ENCODE measurements at places on chromosomes 4 and X.

GRCh38 chr4:156672492-156673305 lies 298.9 kb downstream of the PDGFC start:
- no peak for DNase-seq

- no peak for DNase-seq
These were observed 50.0 kb downstream of the LUZP4 start for GRCh38 chrX:115339441-115340025.

GRCh38 chrX:3811331-3812311 lies 98.2 kb upstream of the PRKX start:
- no peak for DNase-seq

DNA sequence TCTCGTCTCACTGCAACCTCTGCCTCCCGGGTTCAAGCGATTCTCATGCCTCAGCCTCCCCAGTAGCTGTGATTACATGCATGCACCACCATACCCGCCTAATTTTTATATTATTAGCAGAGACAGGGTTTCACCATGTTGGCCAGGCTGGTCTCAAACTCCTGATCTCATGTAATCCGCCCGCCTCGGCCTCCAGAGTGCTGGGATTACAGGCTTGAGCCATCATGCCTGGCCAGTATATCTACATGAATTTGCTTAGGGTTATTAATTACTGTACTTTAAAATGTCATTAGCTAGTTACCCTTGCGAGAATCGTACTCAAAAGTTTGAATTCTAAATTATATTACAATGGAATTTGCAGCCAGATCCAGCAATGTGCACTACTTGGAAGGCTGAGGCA lies 8.9 kb downstream of the CPEB2 start:
- no peak for DNase-seq

DNA sequence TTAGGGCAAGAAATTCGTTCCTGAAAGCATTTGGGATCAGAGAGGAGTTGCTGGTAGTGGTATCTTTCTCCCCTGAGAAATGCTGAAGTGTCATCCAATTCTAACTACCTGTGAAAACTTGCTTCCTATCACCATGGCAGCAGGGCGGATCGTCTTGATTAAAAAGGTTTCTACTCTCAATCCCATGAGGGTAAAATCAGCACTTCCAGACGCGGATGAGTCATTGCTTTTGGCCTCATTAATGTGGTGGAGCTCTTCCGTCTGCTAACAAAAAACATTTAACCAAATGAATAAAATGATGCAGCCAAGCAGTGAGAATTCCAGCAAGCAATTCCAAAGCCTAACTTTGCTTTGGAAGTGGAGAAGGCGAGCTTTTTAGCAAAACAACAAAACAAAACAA lies 325.6 kb downstream of the CAMK2D start:
- no peak for DNase-seq

DNA sequence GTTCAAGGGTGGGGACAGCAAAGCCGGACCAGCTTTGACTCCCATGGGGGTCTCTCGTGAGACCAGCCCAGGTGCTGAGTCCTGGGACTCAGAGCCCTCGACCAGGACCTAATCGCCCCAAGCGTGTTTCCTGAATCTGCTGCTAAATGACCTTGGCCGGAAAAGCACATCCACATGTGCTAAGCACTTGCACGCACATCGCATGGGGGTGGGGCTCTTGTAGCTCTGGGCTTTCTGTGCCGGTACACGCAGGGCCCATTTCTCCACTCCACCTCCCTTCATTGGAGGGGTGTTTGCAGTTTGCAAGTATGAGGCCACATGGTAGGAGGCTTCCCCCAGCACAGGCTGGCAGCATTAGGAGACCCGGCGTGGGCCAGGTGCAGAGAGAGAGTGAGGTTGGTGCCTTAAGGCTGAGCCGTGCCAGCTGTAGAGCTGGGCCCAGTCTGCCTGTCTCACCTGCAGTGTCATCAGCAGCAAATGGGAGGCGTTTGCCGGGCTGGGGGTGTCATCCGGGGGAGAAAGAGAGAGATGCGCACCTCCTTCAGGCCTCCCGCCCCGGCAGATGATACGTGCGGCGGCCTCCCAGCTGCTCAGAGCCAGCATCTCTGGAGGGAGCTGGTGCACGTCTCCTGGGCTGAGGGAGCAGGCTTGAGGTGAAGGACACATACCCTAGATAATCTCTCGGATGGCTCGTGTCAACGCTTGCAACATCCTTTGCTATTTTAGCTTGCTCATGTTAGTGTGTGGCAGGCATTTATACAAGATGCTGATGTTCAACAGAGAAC lies 45.2 kb upstream of the CLCN4 start:
- DNase-seq, result no peak

DNA sequence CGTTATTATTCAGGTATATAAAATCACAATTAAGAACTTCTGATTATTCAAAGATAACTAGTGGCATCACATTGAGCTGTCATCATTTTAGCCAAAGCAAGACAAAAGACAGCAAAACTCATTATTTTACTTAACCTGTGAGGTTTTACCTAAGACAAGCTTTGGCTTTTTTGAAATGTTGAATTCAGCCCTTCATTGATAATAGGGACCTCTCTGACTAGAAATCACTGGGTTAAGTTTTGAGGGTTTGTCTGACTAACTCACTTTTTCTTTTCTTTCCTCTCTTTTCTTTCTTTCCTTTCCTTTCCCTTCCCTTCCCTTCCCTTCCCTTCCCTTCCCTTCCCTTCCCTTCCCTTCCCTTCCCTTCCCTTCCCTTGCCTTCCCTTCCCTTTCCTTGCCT lies 244.2 kb downstream of the GRXCR1 start:
- no peak for DNase-seq

- no peak for DNase-seq
These were observed 343.5 kb upstream of the SFRP2 start for GRCh38 chr4:154132406-154132805.

DNA sequence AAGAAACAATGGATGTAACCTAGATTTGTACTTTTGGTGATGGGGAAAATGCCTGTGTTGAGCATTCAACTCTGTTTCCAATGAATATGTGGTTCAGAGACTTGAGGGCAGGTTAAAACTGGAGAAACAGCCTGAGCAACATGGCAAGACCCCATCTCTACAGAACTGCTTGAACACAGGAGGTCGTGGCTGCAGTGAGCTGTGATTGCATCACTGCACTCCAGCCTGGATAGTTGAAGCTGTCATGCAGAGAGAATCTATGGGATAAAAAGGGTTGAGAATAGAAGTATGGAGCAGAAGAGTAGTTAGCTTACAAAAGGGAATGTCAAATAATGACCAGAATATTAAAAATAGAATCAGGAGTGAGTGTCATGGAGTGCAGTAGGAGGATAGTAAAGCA lies 134.8 kb upstream of the PDE5A start:
- no peak for DNase-seq

GRCh38 chrX:264634-265455 lies 16.3 kb upstream of the PLCXD1 start:
- no peak for DNase-seq

- no peak for DNase-seq
These were observed 659.7 kb downstream of the CENPC start for GRCh38 chr4:66885501-66886165.

GRCh38 chrX:119042996-119043395 lies 29.8 kb upstream of the CT47C1 start:
- DNase-seq, result no peak

GRCh38 chrX:97629597-97629985 lies 745.9 kb downstream of the RPA4 start:
- no peak for DNase-seq

DNA sequence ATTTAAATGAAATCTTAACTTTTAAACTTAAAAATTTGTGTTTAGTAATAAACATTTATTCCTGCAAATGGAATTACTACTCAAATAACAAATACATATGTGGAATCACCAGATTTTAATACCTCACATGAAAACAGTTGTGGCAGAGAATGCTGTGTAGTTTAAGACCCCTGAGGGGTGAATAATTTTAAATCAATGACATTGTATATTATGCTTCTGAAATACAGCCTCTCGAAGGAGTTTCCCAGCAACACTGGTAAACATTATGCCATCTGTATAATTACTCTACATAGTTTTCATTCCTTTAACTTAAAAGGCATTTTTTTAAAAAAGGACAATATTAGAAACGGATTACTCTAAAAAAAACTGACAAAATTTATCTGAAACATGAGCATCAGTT lies 2313.3 kb downstream of the ARAP2 start:
- no peak for DNase-seq

DNA sequence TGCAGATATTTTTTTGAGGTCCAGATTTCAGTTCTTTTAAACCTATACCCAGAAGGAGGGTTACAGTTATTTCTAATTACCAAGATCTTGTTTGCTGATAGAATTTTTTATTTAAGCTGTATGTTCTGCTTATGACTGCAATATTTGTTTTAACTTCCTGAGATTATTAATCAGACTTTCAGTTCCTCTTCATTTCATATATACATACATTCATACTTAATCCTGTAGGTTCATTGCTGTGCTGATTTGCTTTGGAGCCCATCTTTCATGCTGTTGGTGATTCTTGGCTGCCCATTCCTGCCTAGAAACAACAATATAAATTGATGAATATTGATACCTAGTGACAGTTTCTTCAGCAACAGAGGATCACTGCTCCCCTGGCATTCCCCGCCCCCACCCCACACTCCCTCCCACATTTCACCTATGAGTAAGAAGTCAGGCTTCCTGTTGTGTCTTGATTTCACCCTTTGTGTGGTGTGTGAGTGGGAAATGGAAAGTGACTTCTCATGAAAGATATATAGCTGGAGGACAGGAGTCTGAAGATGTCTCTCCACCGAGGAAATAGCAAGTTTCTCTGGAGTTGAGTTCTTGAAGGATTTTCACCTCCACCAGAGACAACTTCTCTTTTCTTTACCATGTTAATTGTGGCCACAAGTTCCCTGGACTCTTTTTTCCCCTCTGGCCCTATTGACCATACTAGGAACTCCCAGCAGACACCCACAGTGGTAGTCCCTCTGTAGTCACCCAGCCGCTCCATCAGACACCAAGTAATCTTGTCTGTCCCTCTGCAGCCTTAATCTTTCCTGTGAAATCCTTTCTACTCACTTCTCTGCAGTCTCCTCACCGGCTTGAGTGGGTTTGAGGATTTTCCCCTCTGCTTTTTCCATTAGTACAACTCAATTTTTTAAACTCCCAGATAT lies 118.4 kb downstream of the ASB9 start:
- DNase-seq, result no peak

DNA sequence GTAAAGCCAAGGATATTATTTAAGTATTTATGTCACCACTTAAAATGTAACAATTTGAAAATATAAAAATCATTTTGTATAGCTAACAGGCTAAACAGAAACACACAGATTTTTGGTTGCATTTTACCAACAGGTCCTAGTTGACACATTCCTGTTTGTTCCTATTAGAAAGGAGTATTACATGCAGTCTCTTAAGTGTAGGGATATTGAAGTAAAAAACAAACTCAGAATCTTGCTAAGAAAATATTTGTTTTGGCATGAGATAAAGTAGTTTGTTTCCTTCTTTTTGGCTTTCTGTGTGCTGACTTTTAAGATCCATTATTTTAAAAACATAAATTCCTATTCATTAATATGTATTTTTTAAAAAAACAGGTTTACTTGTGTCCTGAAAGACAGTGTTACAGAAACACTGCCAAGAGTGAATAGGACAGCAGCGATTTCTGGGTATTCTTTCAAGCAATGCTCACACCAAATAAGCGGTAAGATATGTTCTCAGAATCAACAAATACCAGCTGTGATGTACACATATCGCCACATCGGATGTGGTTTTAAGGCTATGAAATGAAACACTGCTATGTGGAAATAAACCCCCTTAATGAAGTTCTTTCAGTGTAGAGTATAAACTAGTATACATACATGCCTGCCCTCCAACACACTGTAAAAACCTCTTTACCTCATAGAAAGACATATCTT lies 6.9 kb downstream of the F11 start:
- no peak for DNase-seq

DNA sequence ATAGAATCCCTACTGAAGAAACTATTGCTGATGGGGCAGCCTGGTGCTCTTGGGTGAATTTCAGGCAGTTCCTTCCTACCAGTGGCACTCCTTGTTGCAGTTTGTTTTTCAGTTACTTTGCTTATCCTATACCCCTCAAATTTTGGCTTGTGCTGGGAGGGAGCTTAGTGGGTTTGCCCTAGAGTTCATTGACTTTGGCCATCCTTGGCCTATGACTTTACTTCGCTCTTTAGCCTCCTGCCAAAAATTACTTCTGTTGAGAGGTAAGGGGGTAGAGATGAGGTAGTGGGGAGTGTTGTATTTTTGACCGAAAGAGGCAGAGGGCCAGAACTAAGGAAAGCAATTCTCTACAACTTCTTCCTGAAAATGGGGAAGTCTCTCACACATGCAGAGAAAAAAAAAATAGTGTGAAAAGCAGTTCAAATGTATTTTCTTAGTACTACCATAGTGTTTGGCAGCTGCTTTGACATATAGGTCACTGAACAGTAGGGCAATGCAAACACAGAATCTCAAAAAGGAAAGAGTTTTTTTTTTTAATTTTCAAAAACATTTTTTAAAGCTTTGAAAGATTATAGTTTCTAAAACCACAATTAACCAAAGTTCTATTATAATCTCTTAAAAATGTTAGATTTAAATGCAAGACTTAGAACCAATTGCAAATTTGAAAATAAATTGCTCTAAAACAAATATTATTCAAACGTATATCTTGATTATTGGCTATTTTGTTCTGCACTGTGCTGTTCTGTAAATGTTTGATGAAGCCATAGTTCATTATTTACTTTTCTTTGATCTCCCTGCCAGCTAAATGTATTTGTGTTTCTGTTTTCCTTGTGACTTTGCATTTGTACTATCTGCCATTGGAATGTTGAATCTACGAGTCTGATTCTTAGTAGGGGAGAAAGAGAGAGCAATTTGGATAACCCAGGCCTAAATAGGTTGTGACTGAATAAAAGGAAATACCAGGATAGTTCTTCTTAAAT lies 73.6 kb downstream of the DCK start:
- no peak for DNase-seq

DNA sequence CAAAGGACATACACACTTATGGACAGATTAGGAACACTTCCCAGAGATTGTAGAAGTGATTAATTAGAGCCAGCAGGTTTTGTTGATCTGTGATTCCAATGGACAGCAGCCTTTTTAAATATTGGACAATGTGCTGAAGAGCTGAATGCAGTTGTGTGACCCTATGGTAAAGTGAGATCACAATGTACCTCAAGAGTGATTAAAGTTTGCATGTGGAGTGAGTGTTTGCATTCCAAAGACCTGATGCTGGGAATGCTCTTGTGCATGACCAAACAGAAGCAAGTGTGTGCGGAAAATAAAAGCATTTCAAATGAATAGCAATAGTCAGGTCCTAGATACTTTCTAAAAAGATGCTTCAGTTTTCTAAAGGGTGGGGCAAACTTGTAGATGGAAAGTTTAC lies 154.1 kb downstream of the BANK1 start:
- DNase-seq, result no peak

- DNase-seq, result no peak
These were observed 2153.6 kb upstream of the AGA start for GRCh38 chr4:179595671-179596410.

DNA sequence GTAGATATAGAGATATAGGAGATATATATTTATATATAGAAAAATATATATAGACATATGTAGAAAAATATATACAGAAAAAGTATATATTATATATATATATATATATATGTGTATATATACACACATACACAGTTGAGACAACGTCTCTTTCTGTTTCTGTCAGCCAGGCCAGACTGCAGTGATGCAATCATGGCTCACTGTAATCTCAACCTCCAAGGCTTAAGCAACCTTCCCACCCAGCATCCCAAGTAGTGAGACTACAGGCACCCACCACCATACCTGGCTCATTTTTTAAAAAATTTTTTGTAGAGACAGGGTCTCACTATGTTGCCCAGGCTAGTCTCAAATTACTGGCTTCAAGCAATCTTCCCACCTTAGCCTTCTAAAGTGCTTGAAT lies 426.3 kb downstream of the GPM6A start:
- DNase-seq, result no peak

All from D721Med (cell line).